ENCODE measurements at places on chromosomes 2 and 18. TPM values are rescaled to one million over a fixed set of nuclear protein-coding genes. Genes with fewer than 3 reads are reported as not detected.

DNA sequence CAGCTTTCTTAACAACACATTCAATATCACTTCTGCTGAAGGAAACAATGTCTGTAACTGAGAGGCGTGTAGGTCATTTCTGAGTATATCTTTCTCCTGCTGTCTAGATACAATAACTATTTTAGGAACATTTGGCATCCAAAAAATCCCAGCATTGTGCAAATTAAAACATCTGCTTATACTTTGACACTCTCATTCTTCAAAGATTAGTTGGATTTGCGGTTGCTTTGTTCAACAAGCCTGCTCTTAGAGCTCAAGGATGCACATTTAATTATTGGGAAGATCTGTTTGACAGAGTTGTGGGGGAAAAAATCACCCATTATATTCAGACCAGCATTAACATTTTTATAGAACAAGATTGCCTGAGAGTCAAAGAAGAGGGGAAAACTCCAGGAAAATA lies 449.5 kb upstream of the HNRNPA3 start:
- no peak for DNase-seq

GRCh38 chr2:195124391-195125079 lies 532.5 kb upstream of the SLC39A10 start:
- no peak for DNase-seq

DNA sequence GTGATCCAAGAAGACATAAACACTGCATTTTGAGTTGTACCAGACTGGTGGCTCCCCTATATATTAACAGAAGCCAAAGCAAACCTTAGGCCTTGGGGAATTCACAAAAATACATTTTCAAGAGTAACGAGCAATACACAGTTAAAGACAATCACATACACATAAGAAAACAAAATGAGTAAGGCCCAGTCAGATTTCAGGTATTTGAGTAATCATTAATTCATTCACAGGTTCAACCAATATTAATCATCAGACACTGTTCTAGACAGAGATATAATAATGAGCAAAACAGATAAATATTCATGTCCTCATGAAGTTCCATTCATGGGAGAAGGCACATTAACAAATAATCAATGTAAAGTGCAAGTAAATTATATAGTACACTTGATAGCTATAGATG lies 9.6 kb downstream of the STPG4 start:
- no peak for DNase-seq

DNA sequence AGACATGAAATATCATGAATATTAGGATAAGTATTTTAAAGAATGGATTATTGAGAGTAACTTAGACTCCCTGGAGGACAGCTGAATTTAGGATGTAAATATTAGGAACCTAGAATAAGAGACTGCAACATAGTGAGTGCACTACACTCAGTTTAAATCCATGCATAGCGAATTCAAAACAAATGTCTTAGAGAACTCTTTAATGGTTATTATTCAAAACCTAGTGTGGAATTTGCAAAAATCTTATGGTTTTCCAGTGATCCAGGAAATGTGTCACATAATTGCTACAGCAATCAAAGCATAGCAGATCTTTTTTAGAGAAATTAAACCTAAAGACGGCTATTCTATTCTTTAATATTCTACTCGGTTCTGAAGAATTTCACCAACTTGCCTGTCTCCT lies 239.0 kb downstream of the TMX3 start:
- no peak for DNase-seq

TOGARAM2 gene
- 10.5 TPM for total RNA-seq

GRCh38 chr18:50330176-50330575 lies 42.7 kb upstream of the CXXC1 start:
- DNase-seq, result no peak

DNA sequence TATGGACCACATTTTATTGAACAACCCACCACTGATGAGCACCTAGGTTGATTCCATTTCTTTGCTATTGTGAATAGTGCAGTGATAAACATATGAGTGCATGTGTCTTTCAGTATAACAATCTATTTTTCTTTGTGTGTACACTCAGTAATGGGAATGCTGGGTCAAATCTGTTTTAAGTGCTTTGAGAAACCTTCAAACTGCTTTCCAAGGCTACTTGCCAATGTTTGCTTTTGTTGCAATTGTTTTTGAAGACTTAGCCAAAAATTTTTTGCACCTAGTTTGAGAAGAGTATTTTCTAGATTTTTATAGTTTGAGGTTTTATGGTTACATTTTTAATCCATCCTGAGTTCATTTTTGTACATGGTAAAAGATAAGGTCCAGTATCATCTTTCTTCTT lies 587.4 kb upstream of the SETBP1 start:
- DNase-seq, result no peak

- peak; percentile 12 for DNase-seq
Measured at GRCh38 chr2:177622521-177622920, 229.9 kb downstream of the AGPS start.

CCDC121 gene
- total RNA-seq, result 4.1 TPM

OBSL1 gene
- 135 TPM for total RNA-seq

DNA sequence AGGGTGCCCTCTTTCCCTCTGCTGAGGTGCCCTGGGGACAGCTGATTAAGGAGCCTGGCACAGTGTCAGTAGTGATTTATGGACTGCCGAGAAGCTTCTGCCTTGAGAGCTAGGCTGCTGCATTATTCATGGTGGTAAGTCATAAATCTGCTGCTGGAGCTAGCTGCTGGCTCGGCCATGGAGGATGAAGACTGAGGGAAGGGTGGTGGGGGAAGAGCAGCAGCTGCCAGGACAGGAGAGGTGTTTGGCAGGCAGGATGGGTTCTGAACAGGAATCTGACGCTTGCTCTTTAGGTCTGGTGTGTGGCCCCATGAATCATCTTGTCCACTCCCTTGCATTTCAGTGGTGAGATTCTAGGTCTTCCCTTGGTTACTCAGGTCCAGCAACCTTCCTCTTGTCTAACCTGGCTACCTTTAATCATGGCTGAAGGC lies 296.3 kb downstream of the DYSF start:
- DNase-seq, result no peak

CYP27C1 gene
- total RNA-seq, result 1.2 TPM

KIAA1328 gene
- 28.4 TPM for total RNA-seq

- no peak for DNase-seq
Measured at GRCh38 chr2:98347298-98348065, 1.2 kb downstream of the CNGA3 start.

EIF2AK2 gene
- total RNA-seq, result 26.9 TPM

GRCh38 chr2:157919181-157919580 lies 43.1 kb upstream of the ACVR1 start:
- no peak for DNase-seq

DSG2 gene
- 4.0 TPM for total RNA-seq

GRCh38 chr2:110843959-110844510 lies 111.7 kb downstream of the ACOXL start:
- no peak for DNase-seq

- no peak for DNase-seq
Measured at GRCh38 chr2:191846515-191847476, at the start of gene CAVIN2. Gene CAVIN2, minus strand, starts transcription at chr2:191847088. Its CDS starts 163 bp downstream, at chr2:191846925.

- no peak for DNase-seq
Measured at GRCh38 chr2:104321796-104322349, 532.0 kb upstream of the POU3F3 start.

- no peak for DNase-seq
Measured at GRCh38 chr2:101188683-101189405, 37.7 kb upstream of the TBC1D8 start.

PLCL1 gene
- total RNA-seq, result 8.0 TPM

GRCh38 chr2:160241251-160242137 lies 41.4 kb upstream of the ITGB6 start:
- peak; percentile 17 for DNase-seq

- no peak for DNase-seq
Measured at GRCh38 chr2:234679301-234679740, 182.4 kb upstream of the ARL4C start.

RAB27B gene
- under 0.01 TPM for total RNA-seq

TTN gene
- total RNA-seq, result 10.8 TPM

DNA sequence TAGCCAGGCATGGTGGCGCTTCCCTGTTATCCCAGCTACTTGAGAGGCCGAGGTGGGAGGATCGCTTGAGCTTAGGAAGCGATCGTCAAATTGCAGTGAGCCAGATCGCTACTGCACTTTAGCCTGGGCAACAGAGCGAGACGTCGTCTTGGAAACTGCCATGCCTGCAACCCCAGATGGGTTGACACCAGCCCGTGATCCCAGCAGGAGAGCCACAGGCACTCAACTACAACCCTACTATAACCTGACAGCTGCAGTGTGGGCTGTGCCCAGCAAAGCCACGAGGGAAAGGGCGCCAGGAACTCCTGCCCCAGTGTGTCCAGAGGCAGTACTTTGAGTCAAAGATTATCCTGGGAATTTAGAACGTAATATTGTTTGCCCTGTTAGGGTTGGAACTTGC lies 85.6 kb downstream of the SS18 start:
- DNase-seq, result no peak
